ENCODE measurements at places on chromosomes 5 and 9.
A peak's percentile ranks its signal among the peaks of the same experiment; 100 is the strongest.

DNA sequence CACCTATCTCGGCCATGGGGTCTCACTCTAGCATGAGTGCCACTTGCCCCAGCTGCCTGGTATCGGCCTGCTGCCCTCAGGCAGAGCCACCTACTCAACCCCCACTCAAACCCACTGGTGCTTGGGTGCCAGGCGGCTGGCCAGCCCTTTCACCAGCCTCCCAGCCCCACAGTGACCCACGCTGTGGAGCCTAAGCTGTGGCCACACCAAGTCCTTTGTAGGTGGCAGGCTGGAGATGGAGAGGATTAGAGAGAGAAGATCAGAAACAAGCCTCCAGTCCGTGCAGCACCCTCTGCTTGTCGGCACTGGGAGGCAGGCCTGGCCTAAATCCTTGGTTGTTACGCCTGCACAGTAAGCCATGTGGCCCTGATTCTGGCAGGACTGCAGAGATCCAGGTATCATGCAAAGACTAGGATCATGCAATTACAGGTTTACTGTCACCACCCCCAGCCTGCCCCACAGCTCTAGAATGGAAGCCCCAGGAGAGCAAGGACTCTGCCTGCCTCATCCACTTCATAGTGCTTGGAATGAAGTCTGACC lies 171.7 kb downstream of the COL23A1 start:
- DNase-seq: no peak

DNA sequence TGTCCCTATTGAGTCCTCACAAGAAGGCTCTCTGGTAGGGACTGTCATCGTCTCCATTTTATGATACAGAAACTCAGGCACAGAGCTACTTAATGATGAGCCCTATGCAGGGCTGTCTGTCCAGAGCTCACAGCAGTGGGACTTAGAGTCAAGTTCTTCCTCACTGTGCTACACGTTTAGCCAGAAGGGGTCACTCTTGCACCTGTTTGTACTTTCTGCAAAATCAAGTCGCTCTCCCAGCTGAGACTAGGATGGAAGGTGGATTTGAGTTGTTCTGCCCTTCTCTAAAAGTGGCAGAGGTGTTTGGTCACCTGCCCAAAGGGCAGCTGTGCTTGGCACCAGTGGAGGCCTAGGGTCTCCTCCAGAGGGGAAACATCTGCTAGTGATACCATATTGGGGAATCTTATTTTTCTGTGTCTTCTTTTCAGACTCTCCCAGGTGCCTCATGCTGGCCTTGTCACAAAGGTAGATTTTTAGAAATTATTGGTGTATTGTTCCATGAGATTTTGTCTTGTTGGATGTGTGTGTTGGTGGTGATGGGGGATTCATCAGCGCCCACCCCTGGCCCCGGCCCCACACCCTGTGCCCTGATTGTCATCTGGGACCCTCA lies 104.2 kb downstream of the PPARGC1B start:
- peak; percentile 74 for DNase-seq

GRCh38 chr5:179986328-179986727 lies 78.6 kb upstream of the TBC1D9B start:
- no peak for DNase-seq

- DNase-seq: no peak
Observed at GRCh38 chr5:56638768-56639238, 176.5 kb upstream of the MAP3K1 start.

GRCh38 chr5:39164529-39165402 lies 54.6 kb downstream of the FYB1 start:
- no peak for DNase-seq

DNA sequence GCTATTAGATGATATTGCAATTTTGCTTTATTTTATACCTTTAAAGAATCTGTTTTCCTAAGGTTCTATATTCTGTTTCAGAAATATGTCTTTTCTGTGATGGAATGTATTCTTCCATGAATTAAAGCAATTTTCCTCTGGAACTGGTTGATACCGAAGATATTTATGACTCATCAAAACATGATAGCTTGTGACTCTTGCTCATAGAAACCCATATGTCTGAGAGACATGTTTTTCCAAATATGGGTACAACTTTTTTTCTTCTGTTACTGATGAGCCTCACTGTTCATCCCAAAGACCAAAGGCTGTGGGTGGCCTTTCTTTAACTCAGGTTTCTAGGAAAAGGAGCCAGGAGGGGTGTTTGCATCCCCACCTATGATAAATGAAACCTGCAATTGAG lies 126.1 kb upstream of the PAPPA start:
- DNase-seq: no peak

- DNase-seq: peak; percentile 22
Observed at GRCh38 chr5:41763574-41763973, 106.7 kb downstream of the OXCT1 start.

DNA sequence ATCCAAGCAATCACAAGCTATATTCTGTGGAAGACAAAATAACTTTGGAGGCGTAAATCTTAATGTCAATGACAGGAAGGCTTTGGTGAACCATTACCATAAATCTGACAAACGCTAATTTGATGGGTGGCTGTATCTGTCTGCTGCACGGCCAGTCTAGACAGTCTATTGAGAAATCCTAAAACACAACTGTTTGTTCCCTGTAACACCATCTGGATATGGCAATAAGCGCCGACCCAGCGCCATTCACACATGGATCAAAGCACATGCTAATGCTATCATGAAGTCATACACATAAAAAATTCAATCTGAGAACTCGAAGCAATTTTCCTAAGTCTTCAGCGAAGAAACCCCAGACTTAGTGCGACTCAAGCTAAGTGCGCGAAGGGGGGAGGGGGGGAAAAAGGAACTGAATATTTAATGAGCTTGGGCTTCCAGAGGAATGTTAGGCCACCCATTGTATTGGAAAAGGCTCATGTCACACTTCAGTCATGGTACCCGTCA lies 95.1 kb downstream of the ARL15 start:
- DNase-seq: no peak

- DNase-seq: no peak
Observed at GRCh38 chr5:66742896-66743247, 146.7 kb downstream of the MAST4 start.

GRCh38 chr5:106875591-106876297 lies 795.0 kb downstream of the EFNA5 start:
- DNase-seq: no peak

DNA sequence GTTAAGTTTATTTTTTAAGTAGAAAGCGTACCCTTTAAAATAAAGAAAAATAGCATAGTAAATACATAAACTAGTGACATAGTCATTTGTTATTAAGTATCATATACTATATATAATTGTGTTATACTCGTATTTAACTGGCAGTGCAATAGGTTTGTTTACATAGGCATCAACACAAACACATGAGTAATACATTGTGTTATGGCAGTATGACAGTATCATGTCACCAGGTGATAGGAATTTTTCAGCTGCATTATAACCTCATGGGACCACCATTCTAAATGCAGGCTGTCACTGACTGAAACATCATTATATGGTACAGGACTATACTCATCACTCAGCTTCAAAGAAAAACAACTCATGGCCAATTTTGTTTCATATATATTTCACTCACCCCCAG lies 8.4 kb upstream of the RIC1 start:
- no peak for DNase-seq

DNA sequence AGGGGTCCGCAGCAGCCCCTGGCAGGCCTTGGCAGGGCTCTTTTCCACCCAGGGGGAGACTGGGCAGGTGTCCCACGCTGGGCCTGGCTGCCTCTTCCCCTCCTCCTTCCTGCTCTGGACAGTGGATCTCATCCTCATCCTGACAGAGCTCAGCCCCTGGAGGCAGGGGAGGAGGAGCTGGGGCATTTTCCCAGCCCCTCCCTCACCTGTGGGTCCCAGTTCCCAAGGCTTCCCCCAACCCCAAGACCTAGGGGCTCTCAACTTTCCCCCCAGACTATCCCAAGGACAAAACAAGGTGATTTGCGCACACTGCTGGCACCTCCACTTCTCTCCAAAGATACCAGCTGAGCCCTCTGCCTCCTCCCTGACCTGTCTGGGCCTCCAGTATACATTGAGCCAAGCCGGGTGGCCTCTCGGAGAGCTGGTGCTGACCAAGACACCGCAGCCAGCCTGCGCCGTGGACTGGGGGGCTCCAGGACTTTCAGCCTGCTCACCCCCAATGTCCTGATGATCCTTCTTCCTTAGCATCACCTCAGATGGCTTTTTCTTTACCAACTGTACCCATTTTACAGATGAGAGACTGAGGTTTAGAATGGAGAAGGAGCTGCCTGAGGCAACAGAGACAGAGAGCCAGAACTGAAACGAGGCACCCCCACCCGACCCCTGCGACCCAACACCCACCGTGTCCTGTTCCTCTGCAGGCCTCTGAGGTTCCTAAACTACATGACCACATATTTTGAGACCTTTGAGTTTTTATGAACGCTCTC lies 126.6 kb downstream of the BARX1 start:
- no peak for DNase-seq

DNA sequence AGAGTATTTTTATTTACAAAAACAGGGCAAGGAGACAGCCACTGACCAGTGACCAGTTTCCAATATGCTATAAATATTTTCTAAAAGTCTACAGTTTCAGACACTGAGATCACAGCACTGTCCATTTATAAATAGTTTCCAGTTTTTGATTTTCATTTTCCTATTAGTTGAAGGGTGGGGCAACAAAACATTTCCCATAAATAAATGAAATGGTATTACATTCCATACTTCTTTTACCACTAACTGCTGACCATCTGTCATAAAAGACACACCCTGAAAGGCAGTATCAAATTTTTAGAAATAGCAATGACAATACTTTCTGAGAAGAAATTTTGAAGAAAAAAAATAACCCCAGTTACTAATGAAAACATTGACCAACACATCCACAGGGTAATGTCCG lies 126.7 kb downstream of the ARSB start:
- DNase-seq: no peak

GRCh38 chr5:178314961-178315820 lies 82.6 kb upstream of the PHYKPL start:
- peak; percentile 12 for DNase-seq

DNA sequence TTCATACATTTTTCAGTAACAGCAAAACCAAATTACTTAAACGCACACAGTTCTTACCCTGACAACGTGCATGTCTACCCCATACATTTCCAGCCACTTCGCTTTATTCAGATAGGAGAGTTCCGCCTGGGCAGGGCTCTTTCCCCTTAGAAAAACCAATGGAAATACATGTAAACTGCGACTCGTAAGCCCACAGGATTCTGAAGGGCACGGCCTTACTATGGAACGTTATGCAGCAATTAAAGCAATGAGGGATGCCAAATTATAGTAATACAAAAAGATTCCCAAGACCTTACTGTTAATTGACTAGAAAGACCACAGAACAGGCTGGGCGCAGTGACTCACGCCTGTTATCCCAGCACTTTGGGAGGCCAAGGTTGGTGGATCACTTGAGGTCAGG lies 64.5 kb downstream of the EPB41L4B start:
- DNase-seq: no peak

DNA sequence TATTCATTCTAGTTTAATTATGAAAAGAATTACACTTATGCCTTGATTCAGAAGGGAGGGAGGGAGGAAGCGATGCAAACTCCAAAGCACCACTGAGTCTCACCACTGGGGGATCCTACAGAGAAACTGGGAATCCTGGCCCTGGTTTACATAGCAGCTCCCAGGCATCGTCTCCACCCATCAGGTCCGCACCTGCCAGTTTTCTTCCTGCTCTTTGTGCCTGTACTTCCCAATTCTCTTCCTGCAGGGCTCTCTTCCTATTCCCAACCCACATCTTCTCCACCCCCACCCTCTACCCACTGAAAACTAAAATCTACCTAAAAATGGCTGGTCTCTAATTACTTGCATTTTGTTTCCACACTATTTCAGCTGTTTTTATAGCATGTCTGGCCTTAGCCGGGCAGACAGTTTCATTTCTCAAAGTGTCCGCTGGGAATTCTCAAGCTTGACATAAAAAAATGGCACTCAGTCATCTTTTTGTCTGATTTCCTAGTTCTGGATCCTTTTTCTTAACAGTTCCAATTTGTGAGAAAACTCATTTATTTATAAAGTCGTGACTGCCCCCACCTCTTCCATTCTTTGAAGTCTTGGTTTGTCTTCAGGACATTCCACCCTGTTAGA lies 1.6 kb upstream of the TNIP1 start:
- no peak for DNase-seq

GRCh38 chr5:74272831-74273451 lies 367.6 kb downstream of the ENC1 start:
- no peak for DNase-seq

DNA sequence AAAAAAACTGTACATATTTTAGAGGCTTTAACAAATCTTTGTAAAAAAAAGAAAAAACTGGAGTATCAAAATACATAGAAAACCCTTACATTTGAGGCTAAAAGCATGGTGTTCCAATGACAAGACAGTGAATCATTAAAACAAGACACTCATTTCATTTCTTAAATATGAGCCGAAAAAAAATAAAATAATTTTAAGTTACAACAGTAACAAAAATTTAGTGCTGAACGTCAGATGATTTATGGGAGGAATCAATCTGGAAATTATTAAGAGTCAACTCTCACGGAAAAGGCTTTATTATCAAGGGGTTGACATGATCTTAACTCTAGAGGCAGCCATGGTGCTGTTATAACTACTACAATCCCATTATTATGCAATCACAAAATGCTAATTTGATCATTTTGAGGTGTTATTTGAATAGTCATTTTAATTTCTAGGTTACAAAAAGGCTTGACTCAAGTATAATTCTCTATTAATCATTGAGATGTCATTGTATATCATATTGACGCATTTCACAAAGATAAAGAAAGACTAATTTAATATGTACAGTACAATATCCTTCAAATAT lies 51.9 kb downstream of the MAPKAP1 start:
- no peak for DNase-seq

DNA sequence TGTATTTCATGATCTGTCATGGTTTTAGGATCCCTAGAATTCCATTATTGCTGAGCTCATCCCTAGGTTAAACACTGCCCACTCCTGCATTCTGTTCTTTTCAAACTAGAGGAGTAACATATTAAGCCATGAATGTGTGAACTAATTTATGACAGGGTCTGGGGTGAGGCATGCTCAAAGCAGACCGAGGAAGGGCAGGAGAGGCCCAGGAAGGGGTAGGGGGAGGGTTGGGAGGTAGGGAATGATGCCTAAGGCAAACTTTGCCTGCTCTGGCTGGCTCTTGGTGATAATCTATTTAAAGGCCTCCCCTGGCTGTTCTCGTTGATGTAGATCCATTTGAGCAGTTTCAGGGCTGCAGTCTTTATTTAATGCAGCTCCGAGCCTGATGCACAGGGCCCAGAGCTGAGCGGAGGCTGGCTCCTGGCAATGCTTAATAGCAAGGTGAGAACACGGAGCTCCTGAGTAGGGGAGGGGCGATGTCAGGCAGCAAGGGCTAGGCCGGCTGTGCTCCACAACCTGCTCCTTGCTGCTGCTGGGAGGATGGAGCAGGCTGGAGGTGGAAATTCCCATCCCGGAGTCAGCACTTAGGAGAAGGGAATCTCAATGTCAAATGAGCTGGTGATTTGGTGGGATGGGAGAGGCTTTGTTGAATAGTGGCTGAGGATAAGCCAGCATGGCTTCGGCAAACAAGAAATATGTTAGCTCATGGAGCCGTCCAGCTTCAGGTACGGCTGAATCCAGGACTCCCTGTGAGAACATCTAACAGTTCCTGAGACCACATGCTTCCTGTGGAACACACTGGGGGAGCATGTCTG lies 73.2 kb upstream of the UNC5A start:
- no peak for DNase-seq
